ENCODE measurements at places on chromosomes 4 and X. TPM values are rescaled to one million over a fixed set of nuclear protein-coding genes. Genes with fewer than 3 reads are reported as not detected.

DNA sequence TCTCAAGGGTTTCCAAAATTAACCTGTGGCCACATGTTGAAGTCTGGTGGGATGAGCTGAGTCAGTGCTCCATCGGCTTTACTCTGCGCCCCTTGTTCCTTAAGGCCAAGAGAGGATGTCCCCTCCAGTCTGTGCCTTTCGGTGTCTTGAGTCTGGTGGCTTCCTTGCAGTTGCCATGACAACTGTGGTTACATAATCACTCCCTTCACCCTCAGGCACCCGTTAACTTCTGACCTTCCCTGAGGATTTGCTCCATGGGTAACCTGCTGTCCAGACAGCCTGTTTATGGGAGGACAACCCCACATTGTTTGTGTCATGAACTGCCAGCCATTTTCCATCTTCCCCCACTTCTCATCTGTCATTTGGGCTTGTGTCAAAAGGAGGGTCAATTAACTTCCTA, 401.1 kb upstream of the LCORL start:
- DNase-seq, result no peak

GRCh38 chr4:88526221-88526815, 2.7 kb upstream of the PYURF start:
- no peak for DNase-seq

- no peak for DNase-seq
Measured at GRCh38 chrX:44935640-44936039, 62.7 kb downstream of the KDM6A start.

GRCh38 chr4:43423276-43423675, 530.8 kb downstream of the GRXCR1 start:
- no peak for DNase-seq

- no peak for DNase-seq
Measured at GRCh38 chr4:153794006-153794405, 5.1 kb upstream of the SFRP2 start.

DNA sequence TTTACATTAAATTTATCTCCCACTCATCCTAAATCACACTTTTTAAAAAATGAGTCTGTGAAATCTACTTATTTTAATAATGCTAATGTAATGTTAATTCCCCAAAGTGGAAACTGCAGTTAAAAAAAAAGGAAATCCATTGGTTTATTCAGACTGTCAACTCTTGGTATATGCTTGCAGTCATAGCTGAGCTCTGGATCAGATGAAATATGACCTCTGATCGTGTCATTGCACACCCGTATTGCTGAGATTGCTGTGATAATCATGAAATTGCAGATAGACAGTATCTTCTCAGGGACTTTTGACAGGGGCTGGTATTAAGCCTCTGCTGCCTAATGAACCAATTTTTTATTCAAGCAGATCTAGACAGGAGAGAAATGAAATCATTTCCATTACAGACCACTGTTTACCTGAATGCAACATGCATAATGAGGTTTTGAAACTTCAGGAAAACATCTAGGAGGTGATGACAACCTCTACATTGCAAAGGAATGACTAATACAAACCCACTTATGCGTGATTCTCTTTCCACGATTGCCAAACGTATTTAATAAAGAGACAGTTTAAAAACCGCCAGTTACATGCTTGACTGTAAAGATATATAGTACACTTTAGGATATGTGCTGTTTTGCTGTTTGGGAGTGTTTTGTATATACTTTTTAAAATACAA, 138.3 kb upstream of the PUDP start:
- DNase-seq, result no peak

LEF1 gene
- 3.1 TPM for total RNA-seq

All from chondrocyte (in vitro differentiated cells).